ENCODE measurements at places on chromosomes 2 and 18.

GRCh38 chr2:42842466-42842865, 50.1 kb upstream of the HAAO start:
- DNase-seq, result no peak

GRCh38 chr2:53549497-53549896, 218.1 kb upstream of the CHAC2 start:
- no peak for DNase-seq

GRCh38 chr2:216932113-216932862, 72.4 kb upstream of the TNP1 start:
- peak; percentile 20 for DNase-seq

DNA sequence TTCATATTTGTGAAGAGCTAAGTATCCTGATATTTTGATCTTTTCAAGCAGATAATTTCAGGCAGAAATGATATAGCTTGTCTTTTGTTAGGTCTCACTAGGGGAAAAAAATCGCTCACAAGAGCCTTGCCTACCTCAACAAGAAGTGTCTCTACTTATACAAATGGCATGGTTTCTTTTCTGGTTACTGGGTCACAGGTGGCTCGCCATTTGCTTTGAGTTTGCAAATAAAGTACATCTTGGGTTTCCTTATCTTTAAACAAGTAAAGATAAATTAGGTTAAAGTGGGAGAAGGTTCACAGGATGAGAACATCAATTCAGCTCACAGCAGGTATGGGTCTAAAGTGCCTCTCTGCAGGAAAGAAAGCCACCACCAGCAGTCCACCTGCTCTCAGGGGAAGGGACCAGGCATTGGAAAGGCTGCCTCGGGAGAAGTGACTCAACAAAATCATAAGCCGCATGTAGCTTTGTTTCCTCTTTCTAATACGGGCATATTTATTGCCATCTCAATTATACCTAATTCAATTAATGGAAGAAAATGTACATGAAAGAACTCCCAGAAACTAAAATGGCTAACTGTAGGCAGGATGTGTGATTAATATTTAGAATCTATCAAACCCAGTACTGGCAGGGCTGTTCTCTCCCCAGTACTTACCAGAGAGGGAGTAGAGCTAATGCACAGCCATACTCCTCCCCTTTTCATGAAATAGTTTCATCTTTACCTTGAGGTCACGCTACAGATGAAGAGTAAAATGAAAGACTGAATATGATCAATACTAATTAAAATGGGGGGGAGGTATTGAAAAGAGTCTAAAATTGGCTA, 28.3 kb downstream of the CDC42EP3 start:
- DNase-seq, result no peak

GRCh38 chr2:223635080-223635479, 32.9 kb upstream of the SCG2 start:
- no peak for DNase-seq

DNA sequence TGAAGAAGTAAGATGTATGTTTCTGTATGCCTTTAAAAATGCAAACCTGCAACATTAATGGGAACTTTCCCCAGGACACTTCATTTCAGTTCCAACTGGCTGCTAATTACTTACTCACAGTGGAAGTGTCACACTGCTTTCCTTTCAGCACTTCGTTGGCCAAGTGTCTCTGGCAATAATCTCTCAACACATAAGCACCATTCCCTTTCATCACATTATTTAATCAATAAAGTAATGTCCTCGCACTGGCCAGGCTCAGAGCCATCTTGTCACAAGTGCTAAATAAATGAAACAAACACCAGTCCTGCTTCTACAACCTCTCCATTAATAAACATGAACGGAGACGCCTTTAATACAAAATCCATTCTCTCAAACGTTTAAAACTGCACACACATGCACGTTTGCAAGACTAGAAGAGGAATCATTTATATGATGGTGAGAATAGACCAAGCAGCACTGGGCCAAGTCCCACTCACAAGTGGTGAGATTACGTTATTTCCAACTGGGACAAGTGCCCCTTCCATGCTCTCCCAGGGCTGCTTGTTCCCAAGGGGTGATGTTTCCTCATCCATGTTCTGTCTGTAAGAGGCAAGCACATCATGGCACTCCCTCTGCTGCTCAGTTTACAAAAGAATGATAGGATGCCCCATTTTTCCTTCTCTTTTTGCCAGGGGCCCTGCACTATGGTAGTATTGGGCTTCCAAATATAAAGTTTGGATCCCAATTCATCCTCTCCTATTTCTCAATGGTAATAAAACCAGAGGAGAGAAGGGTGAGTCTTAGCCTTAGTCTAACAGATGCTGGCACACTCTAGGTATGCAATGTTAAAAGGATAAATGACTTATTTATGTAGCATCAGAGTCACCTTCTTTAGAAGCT, 56.8 kb upstream of the ETAA1 start:
- peak; percentile 65 for DNase-seq

DNA sequence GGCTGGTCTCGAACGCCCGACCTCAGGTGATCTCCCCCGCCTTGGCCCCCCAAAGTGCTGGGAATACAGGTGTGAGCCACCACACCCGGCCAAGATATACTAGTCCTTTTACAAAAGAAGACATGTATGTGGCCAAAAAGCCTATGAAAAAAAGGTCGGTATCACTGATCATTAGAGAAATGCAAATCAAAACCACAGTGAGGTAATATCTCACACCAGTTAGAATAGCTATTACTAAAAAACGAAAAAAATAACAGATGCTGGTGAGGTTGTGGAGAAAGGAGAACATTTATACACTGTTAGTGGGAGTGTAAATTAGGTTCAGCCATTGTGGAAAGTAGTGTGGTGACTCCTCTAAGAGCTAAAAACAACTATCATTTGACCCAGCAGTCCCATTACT, 26.4 kb downstream of the KLHL23 start:
- DNase-seq, result no peak

- no peak for DNase-seq
Observed at GRCh38 chr2:27377618-27378095, 2.9 kb downstream of the ZNF513 start.
